ENCODE measurements at places on chromosomes 5 and 9.

GRCh38 chr9:113428062-113428615, 17.6 kb downstream of the C9orf43 start:
- no peak for DNase-seq

GRCh38 chr9:93198117-93198837, 14.3 kb downstream of the WNK2 start:
- DNase-seq, result no peak

- DNase-seq, result no peak
Measured at GRCh38 chr9:106479679-106480078, 383.3 kb upstream of the ZNF462 start.

DNA sequence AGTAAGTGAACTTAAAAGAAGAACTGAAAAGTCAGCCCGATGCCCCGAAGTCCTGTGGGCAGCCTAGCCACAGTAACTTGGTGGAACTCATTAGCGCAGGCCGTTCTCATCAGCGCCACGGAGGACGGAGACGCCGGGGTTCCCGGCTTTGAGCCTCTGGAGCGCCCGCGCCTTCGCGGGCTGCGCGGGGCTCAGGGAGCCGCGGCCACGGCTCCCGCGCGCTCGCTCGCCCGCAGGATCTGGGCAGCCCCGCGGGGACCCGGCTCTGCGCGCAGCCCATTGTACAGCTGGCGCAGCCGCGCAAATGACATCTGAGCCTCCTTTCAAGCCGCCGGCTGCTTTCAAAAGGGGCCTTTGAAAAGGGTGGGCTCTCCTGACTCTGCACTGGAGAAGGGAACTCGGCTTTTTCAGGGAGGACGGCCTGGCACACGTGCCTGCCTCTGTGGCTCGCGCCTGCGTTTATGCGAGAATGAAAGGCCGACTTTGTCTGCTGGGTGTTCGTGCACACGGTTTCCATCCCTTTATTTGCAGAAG, 40.7 kb downstream of the TLR4 start:
- DNase-seq, result no peak

GRCh38 chr9:112925058-112925641, 34.5 kb upstream of the SLC46A2 start:
- DNase-seq, result no peak

DNA sequence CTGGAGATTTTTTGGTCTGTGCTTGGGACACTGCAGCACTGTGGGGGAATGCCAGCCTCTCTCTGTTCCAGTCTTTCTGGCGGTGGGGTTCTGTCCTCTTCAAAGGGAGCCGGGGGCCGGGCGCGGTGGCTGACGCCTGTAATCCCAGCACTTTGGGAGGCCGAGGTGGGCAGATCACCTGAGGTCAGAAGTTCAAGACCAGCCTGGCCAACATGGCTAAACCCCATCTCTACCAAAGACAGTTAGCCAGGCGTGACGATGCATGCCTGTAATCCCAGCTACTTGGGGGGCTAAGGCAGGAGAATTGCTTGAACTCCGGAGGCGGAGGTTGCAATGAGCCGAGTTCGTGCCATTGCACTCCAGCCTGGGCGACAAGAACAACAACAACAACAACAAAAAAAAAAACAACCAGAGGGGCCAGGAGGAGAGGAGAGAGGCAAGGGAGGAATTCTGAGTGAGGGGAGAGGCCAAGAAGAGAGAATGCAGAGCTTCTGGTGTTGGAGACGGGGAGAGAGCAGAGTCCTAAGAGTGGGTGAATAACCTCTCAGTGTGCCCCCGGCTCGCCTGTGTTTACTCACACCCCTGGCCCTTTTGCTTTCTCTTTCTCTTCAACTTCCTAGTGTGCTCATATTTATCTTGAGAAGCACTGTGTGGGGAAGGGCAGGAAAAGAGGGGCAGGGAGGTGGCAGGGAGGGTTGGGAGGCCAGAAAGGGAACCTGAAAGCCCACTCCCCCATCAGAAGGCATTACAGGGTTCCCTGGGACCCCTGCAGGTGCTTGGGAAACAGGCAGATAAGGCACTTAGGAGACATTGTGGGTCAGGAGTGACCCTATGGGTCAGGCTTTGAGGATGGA, 3.2 kb upstream of the SET start:
- DNase-seq, result no peak

GRCh38 chr9:17881371-17881770, 302.5 kb downstream of the SH3GL2 start:
- DNase-seq, result no peak

- DNase-seq, result no peak
Measured at GRCh38 chr5:150101023-150101422, 14.7 kb upstream of the CSF1R start.

- DNase-seq, result no peak
Measured at GRCh38 chr5:410911-411517, 32.0 kb upstream of the EXOC3 start.
